Head of caudate nucleus (tissue), 42 donors: ENCODE measurements at places on chromosomes 12 and 14.

- no peak for DNase-seq
Measured at GRCh38 chr12:690466-690865, 27.2 kb upstream of the NINJ2 start.

- DNase-seq = no peak
Measured at GRCh38 chr14:90042496-90043252, 19.1 kb upstream of the KCNK13 start.

- DNase-seq = no peak
Measured at GRCh38 chr14:35401422-35402265, 2.9 kb downstream of the NFKBIA start.

- DNase-seq = no peak
Measured at GRCh38 chr12:122643207-122643805, 59.9 kb downstream of the HCAR2 start.

DNA sequence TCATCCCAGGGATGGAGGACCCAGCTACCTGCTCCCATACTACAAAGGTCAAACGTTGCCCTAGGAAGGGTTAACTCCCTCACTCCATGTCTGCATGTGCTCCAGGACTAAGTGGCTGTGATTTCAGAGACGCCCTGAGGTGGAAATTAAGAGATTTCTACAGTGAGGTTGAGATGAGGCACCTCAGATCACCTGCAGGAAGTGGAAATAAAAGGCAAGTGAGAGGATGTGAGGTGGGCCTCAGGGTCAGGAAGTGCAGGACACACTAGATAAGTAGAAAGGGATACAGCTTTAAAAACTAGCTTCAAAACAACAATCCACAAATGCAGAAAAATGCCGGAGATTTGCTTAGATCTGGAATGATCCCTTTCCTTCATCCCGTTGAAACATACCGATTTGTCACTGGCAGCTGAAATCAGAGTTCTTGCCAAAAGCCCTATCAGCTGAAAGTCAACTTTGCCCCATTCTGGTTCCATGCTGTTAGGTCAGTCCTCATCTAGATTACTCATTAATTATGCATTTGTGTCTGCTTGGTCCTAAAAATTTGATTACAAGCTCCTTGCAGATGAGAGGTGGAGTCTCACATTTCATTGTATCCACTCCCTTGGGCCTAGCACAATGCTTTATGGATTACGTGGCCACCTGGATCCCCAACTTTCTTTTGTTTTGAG is 6.6 kb downstream of the PLBD1 start:
- DNase-seq = no peak

- no peak for DNase-seq
Measured at GRCh38 chr12:3420693-3421092, 70.3 kb upstream of the PRMT8 start.

GRCh38 chr12:2682296-2683251 is 112.2 kb upstream of the FKBP4 start:
- DNase-seq = no peak

GRCh38 chr12:52296572-52297215 is 5.4 kb upstream of the KRT81 start:
- DNase-seq = no peak

DNA sequence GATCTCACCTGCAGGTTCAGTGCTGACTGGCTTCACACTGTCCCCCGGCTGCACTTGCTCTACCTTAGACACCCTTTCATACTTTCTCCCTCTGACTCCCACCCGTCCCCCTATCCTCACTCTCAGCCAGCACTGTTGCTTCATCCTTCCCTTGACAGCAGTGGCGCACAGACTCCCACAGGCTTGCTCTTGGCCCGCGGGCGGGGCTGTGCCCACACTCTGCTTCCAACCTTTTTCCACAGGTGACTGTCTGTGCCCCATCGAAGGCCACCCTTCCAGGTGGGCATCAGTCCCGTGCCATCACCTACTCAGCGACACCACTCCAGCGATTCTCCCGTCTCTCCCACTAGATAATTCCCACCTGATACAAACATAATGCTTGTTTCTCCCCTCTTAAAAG is 1.0 kb upstream of the RPS6KL1 start:
- DNase-seq = no peak

DNA sequence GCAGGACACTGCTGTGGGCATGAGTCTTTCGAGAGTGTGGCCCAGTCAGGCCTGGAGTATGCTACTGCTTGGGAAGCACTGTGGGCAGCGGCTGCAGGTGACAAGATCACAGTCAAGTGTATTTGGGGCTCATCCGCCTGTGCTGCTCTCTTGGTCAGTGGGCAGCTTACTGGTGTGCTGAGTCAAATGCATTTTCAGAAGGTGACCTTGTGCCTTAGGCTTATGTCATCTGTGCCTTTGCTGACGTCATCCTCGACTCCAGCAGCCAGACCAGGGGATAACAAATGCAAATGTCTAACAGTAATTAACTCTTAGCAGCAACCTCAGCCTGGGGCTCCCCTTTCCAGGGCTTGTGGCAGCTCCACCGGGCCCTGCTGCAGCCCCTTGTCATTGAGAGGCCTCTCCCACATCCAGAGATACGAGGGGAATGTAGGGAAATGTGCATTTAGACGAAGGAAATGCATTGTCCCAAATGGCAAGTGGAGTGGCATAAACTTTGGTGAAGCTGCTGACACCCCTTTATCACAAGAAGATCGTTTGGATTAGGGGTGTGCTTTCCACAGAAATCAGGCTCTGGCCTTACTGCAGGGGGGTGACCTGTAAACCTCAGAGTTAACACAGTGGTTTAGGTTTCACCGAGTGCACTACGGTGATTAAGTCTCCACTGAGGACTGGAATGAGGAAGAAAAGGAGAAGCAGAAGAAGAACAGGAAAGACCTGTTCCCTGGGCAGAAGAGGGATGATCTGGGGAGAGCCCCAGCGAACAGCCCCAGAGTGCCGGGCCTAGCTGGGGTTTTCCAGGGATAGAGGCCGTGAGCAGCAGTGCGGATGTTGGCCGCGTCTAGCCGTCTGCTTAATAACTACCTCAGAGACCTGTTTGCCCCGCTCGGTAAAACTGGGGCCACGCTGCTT is 39.7 kb downstream of the PSMA6 start:
- no peak for DNase-seq
